ENCODE measurements at places on chromosomes 11 and 22.

DNA sequence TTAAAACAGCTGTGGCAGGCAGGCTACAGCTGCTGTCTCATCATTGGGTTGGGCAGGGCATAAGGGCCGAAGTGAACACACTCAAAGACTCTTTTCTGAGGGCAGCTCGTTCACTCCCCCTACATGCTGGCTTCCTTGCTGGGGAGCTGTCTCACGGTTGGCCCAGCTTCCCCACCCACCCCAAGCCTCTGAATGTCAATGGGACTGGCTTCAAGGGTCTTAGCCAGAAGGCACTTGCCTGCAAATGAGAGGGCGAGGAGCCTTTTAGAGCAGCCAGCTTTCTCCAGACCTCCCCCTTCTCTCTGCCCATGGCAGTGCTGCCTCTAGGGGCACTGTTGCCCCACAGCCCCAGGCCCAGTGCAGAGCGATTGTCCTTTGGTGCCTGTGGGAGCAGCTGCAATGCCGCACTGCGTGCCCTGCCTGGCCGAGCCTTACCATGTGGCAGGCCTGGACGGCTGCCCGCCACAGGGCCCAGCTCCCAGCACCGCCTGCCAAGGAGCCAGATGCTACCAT, 94.7 kb upstream of the RASSF10 start:
- no peak for DNase-seq

DNA sequence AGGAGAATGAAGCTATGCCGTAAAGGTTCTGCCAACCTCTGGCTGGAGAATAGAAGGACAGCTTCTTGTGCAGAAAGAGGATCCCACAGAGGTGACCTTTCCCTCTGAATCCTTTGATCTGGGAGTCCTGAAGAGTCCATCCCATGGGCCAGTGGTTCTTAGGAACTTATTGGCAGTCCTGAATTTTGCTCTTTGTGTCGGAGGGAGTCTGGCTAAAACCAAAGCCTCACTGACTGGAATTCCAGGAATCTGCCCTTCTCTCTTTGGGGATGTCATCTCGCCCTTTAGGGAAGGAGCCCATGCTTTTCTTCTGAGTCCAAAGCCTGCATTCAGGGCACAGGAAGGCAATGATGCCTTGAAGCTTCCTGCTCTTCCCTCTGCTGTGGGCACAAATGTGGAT, 45.5 kb downstream of the PKNOX2 start:
- no peak for DNase-seq

- DNase-seq, result no peak
These were observed 47.9 kb downstream of the DCUN1D5 start for GRCh38 chr11:103043826-103044678.

DNA sequence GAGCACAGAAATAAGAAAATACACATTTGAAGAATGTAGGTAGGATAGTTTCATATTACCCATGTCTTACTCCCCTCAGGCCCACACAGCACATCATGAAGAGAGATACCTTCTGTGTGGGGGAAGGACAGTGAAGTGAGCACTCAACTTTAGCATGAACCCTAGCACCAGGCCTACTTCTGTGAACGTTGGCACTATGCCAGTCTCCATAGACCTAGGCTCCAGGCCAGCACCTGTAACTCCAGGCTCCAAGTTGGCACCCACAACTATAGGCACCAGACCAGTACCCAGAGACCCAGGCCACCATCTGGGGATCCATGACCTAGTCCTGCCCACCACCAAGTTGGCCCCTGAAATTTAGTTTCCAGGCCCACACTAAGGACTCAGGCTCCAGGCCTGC, 410.9 kb downstream of the INSC start:
- no peak for DNase-seq

- no peak for DNase-seq
These were observed 7.7 kb downstream of the TNNT3 start for GRCh38 chr11:1927026-1927847.

- DNase-seq, result no peak
These were observed 222.2 kb downstream of the NAV2 start for GRCh38 chr11:19934828-19935259.

DNA sequence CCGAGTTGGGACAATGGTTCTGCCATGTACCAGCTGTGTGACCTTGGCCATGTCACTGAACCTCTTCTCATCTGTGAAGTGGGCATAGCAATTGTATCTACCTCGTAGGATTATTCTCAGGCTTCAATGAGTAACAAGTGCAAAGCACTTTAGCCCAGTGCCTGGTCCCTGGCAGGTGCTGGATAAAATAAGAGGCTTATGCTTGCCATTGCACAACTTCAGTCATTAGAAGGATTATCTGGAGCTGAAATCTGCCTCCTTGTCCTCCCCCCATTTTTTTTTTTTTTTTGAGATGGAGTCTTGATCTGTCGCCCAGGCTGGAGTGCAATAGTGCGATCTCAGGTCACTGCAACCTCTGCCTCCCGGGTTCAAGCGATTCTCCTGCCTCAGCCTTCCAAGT, 7.2 kb downstream of the SMTNL1 start:
- no peak for DNase-seq

DNA sequence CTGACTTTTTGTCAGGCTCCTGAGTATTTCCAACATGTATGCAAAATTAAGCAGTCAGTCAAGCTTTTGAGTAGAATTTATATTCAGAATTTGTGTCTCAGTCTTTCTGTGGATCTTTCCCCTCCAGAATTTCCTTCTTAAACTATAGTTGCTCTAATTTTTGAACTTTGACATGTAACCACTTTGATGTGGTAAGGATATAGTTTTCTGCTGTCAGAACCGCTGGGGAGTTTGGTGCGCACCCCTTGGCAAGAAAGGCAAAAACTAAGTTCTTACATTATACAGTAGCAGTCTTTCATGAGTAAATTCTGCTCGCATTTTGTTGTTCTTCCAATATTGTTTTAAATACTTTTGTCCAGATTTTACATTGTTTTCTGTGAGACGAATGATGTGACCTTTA, 105.9 kb downstream of the TMEM135 start:
- no peak for DNase-seq

All from naive thymus-derived CD8-positive, alpha-beta T cell (primary cell).